ENCODE measurements at places on chromosomes 5 and 9.

DNA sequence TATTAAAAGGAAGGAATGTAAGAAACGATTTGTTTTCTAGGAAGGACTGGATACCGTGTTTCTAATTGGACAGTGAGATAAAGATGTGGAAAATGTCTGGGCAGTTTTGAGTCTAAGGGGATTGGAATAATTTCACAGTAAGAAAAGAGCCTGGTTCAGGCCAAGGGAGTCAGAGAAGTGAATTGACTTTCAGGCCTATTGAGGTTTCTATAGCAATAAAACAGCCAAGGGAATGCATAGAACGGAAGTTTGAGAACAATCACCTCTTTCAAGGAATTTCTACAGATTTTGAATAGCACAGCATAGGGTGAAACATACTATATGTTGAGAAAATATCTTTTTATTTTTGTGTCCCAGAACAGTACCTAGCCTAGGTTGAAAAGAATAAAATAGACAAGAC, 271.6 kb upstream of the TRPM3 start:
- no peak for DNase-seq

GRCh38 chr9:76642701-76643209, 121.5 kb upstream of the PCA3 start:
- DNase-seq = no peak

DNA sequence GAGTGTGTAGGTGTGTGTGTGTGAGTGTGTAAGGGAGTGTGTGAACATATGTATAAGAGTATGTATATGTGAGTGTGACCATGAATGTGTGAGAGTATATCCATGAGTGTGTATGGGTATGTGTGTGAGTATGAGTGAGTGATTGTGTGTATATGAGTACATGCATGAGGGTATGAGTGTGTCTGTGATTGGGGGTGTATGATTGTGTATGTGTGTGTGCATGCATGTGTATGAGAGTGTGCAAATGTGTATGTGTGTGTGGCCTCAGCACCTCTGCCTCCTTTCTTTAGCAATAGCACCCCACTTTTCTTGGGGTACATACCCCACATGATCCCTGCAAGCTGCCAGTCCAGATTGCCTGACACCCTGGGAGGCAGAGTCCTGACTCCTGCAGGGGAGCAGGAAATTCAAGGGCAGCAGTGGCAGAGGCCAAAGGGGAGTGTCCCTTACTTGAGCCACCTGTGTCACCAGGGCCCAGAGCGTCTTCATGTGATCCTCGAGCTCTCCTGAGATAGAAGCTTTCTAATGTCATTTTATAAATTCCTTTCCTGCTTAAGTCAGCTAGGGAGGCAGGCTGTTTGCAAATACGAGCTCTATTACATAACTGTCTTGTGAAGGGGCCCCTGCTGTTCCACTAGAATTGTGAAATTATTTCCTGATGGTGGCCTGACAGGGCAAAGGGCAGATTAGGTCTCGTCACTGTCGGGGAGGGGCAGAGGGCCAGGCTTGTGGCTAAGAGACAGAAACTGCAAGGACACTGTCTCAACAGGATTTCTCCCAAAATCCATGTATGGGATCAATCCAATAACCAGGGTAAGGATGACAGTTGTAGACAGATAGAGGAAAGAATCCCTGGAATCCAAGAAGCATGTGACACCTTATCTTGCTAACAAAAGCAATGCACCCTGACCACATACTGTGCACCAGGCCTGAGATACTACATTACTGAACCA, 389.1 kb downstream of the GADD45G start:
- DNase-seq = no peak

DNA sequence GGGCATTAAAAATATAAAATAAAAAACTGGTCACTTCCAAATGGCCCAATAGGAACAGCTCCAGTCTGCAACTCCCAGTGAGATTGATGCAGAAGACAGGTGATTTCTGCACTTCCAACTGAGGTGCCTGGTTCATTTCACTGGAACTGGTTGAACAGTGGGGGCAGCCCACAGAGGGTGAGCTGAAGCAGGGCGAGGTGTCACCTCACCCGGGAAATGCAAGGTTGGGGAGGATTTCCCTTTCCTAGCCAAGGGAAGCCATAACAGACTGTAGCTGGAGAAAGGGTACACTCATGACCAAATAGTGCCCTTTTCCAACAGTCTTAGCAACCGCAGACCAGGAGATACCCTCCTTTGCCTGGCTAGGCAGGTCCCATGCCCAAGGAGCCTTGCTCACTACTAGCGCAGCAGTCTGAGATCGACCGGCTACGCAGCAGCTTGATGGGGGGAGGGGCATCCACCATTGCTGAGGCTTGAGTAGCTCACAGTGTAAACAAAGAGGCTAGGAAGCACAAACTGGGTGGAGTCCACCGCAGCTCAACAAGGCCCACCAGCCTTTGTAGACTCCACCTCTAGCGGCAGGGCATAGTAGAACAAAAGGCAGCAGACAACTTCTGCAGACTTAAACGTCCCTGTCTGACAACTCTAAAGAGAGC, 12.7 kb downstream of the RLN1 start:
- no peak for DNase-seq

GRCh38 chr9:7977586-7977985, 178.0 kb upstream of the DMAC1 start:
- DNase-seq = no peak

- peak; percentile 49 for DNase-seq
Measured at GRCh38 chr5:133230823-133231578, 179.2 kb downstream of the HSPA4 start.

DNA sequence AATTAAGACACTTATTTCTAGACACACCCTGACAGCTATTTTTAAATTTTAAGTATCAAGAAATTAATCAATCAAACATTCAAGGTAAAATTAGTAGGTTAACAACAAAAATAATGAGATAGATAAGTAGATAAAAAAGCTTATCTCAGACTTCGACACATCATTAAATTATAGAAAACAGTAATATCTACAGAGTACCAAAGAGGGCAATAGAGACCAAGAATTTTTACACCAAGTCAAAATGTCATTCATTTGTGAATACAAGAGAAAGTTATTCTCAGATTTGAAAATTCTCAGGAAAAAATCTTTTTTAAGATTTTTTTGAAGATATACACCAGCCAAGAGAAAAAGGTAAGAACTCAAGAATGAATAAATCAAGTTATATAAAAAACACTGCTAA, 445.6 kb downstream of the ACTL7B start:
- DNase-seq = no peak

GRCh38 chr5:148843510-148844318, 17.3 kb downstream of the ADRB2 start:
- no peak for DNase-seq

DNA sequence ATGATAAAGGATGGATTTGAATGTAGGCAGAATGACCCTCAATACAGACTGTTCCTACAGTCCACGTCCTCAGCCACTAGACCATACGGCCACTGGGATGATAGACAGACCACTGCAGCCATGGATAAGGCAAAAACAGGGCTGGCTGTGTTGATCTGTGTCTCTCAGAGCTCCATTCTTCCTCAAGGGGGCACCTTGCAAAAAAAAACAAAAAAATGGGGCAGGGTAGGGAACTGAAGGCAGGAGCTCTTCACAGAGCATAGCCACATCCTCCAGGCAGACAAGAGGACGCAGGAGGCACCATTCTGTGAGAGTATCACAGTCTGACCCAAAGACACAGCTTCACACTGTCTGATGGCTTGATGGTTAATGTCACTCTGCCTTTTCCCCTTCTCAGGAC, 61.2 kb upstream of the GABRP start:
- DNase-seq = no peak

- no peak for DNase-seq
Measured at GRCh38 chr5:34996261-34996660, 51.5 kb downstream of the AGXT2 start.

DNA sequence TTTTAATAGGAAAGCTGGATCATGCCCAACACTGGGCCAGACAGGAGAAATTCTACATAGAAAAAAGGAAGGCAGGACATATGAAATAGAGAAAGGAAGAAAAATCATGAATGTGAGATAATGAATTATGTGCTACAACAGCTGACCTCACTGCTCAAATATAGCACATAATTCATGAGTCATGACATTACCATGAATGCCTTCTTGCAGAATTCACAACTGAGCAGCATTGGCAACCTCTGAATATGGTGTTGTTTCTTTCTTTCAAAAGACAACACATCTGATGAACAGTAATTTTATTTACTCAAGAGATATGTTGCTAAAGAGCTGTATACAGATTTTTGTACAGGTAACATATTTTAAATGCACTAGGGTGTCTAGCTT, 34.4 kb downstream of the APBA1 start:
- no peak for DNase-seq

- no peak for DNase-seq
Measured at GRCh38 chr9:84937180-84937579, 267.7 kb downstream of the NTRK2 start.

- no peak for DNase-seq
Measured at GRCh38 chr9:117705386-117705785, 1.2 kb downstream of the TLR4 start.

GRCh38 chr5:48192-48591, 43.8 kb upstream of the PLEKHG4B start:
- DNase-seq = no peak

DNA sequence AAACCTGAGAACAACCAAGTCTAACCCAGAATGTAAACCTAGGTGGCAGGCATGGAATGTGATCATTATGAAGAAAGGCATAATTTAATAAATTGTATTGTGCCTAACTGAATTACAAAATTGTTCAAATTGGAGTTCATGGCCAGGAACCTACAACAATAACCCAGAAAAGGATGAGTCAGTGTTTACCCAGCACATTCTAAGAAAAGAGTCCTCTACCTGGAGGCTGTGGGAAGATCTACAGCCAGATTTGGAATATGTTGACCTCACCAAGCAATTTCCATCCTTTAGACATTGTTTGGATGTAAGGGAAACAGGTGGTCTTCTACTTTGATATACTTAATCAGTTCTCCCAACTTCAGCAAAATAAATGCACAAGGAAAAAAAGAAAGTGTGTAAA, 152.2 kb downstream of the TMEM161B start:
- DNase-seq = no peak

DNA sequence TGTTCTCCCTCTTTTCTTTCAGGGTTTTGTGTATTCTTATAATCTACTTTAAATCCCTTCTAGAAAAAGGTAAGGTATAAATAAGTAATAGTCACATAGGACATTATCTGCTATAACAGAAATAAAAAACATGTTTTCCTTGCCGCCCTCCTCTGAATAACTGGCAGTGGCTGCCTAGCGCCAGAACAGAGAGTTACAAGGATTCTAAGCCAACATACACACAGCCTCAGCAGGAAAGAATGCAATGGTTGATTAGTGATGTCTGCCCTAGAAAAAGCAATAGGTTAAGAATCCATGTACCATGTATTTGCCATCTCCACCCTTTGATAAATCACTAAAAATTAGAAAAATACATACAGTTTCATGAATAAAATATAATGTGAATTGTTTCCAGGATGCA, 4.9 kb downstream of the MED27 start:
- no peak for DNase-seq

DNA sequence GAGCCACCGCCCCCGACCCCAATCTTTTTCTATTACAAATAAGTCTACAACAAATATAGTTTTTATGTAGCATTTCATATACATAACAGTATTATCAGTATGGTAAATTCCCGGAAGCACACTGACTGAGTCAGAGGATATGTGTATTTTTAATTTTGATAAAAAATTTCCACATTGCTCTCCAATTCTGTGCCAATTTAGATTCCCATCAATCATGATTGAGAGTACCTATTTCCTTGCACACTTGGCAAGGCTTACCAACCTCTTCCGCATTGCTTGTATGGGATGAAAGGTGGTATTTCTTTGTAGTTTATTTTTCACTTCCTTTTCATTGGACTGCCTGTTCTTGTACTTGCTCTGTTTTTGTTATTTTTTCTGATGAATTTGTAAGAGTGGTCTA, 204.6 kb downstream of the RFX3 start:
- no peak for DNase-seq

- DNase-seq = no peak
Measured at GRCh38 chr5:156051972-156052371, 275.0 kb upstream of the SGCD start.

- no peak for DNase-seq
Measured at GRCh38 chr5:67971223-67971830, 244.2 kb upstream of the PIK3R1 start.

- no peak for DNase-seq
Measured at GRCh38 chr5:10867389-10868303, 106.6 kb upstream of the DAP start.

DNA sequence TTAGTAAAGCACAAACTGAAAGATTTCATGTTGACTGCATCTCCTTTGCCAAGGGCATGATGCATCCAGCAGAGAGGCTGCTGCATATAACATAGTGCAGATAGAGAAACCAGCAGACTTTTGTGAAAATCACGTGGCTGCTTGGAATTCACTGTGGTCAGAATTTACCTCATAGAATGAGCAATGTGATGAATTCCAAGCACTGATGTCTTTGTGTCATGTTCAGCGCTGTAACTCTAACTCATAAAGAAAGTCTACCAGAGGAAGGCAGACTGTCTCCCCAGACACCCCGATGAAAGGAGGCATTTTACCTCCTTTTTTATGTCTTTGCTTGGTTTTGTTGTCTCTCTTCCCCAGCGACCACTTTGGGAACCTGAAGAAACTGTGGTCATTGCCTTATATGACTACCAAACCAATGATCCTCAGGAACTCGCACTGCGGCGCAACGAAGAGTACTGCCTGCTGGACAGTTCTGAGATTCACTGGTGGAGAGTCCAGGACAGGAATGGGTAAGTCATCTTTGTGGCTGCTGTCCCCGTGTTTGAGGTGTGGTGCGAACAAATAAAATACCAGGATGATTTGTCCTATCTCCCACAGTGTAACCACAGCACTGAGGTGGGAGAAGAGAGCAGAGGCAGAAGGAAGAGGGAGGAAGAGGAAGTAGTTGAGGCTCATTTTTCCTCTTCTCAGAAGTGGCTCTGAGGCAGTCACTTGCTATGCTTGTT, 42.0 kb downstream of the ITK start:
- no peak for DNase-seq

DNA sequence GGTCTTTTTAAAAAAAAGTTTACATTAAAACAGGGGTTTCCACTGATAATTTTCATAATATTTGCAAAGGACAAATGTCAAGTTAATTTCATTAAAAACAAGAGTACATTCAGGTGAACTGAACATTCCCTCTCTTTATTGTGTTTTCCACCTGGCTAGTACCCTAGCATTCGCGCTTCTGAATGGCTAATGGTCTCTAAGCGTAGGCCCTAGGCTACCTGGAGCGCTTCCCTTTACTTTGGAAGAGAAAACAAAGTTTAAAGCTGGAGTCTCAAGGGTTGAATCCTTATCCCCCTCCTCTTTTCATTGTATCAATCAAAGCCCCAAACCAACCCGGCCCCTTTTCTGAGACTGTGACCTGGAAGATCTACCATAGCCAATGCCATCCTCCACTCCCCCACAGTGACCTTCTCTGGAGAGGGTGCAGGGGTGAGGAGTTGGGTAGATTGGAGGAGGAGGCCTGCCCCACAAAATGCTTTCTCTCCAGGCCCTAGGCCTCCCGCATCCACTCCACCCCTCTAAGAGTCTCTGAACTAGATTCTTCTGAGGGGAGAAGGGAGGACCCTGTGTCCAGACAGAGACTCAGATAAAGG, 73.3 kb upstream of the TBCA start:
- DNase-seq = no peak

- no peak for DNase-seq
Measured at GRCh38 chr5:76754668-76755078, 38.7 kb downstream of the F2R start.

GRCh38 chr5:145925803-145926202, 10.6 kb upstream of the SH3RF2 start:
- DNase-seq = no peak
